Inflammatory macrophage treated with lipopolysaccharide for 1 hour (primary cell): ENCODE measurements at places on chromosomes 7 and 10.

GRCh38 chr7:26213807-26214515 lies 12.4 kb downstream of the CBX3 start:
- DNase-seq, result no peak

DNA sequence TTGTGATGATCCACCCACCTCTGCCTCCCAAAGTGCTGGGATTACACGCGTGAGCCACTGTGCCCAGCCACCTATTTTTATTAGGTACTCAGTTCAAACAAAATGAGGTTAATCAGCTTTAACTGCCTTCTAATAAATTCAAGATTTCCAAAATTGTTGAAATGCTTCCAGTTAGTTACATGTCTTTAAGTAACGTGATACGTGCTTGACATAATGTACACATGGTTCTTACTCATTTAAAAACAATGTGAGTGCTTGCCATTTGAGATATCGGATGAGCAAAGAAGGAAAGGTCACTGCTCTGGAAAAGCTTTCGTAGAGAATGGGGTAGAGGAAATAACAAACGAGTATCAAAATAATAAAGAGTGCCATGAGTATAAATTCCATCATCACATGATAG lies 83.6 kb downstream of the KMT2E start:
- no peak for DNase-seq

GRCh38 chr7:92634924-92635519 lies 44.8 kb upstream of the FAM133B start:
- peak; percentile 87 for DNase-seq

GRCh38 chr10:117094856-117095255 lies 43.2 kb downstream of the VAX1 start:
- DNase-seq, result no peak

DNA sequence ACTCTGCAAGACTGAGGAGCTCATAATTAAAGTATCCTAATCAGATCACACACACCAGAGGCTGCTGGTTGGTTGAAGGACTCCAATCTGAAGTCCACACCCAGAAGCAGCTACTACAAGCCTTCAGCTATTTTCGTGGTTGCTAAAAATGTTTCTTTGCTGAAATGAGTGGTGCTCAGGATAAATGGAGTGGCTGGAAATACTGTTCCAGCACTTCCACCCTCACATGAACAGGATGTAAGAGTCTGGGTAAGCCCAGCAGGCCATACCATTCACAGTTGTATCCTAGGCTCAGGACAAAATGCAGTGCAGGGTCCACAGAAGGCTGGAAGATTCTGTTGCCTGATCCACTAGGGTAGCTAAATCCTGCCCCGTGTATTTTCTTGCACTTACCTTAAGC lies 34.1 kb downstream of the AFAP1L2 start:
- DNase-seq, result no peak

DNA sequence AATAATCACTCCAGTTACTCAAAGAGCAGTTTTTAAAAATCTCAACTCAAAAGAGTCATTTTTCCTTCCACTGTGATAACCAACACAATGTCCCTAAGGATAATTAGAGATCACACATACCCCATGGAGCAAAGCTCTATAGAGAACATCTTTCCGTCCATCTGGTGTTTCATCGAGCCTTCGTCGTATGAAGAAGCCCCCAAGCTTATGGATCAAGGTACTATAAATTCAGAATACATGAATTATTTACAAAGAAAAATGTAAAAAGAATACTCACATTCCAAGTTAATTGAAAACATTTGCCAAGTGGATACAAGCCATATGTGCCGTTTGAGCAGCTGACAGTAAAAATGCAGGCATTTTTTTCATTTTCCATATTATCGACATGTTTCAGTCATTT lies 14.8 kb downstream of the GPAM start:
- DNase-seq, result no peak

GRCh38 chr10:11789306-11789705 lies 33.9 kb upstream of the PROSER2 start:
- DNase-seq, result no peak

DNA sequence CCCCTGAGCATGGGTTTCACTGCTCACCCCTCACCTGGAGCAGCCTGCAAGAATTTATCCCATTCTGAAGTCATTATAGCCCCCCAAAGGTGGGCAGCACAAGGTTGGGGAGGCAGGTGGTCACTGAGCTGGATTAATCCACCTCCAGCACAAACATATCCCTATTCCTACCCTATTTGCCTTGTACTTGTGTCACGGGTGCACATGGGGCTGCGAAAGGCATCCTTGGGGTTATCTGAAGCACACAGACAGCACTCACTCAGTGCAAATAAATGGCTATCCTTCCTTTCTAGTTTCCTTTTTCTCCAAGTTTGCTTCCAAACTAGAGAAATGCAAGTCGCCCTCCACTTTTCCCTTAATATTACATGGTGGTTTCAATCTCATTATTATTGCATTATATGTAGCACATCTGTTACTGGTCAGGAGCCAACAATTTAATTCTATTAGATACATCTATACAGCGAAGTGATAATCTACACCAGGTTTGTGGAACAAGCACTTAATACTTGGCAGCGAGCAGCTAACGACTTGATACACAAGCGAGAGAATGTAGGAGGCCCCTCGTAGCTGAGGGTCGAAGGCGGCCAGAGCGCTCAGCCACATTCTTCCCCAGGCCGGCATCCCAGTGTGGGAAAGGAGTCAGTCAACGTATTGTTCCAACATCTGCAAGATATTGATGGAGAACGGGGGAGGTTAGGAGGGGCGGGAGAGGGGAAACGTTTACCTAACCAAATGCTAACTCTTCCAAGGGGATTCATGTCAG lies 121.3 kb upstream of the HABP2 start:
- no peak for DNase-seq

- DNase-seq, result no peak
These were observed 224.3 kb upstream of the IGFBP3 start for GRCh38 chr7:46145412-46145811.

DNA sequence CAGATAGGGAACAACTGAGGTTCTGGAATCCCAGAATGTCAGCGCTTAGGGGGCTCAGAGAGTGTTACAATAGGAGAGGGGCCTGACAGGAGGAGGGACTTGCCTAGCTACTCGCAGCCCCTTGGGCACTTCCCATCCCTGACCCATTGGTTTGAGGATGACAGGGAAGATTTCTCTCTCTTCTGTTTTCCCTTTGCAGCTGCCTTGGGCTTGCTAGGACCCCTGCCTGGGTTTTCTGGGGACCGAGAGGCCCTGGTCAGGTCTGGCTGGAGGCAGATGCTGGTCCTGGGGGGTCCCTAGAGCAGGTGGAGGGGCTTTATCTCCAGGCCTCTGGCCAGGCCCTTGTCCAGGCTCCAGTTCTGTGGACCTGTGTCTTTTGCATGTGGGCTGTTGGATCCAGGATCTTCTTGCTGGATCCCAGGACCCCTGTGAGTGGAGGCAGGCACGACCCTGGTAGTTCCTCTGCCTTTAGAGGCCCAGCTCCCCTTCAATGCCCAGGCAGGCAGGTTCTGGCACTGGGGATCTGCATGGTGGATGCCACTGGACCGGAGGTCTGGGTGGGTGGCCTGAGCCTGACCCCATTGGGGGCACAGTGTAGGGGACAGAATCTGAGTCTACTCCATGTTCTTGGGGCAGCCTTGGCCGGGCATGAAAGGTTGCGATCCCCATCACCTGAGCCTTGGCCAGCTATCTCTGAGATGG lies 26.9 kb downstream of the RAMP3 start:
- DNase-seq, result no peak

GRCh38 chr10:86071145-86071544 lies 295.4 kb downstream of the GRID1 start:
- DNase-seq, result no peak

GRCh38 chr7:105875505-105875904 lies 894 bp downstream of the ATXN7L1 start:
- DNase-seq, result no peak

DNA sequence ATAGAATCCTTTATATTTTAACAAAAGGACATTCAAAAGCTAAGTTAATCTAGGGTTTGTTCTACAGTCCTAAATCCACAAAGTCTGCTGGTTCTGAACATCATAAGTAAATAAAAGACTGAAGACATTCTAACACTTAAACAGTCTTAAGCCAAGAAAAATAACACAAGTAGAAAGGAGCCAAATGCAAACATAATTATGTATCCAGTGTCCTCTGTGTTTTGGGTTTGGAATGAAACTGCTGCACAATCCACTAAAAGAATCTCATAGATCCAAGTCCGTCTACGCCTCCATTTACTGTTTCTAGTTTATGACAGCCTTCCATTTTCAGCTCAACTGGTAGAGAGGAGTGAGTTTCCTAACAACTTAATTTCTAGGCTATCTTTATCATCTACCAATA lies 623.6 kb upstream of the FZD8 start:
- no peak for DNase-seq

DNA sequence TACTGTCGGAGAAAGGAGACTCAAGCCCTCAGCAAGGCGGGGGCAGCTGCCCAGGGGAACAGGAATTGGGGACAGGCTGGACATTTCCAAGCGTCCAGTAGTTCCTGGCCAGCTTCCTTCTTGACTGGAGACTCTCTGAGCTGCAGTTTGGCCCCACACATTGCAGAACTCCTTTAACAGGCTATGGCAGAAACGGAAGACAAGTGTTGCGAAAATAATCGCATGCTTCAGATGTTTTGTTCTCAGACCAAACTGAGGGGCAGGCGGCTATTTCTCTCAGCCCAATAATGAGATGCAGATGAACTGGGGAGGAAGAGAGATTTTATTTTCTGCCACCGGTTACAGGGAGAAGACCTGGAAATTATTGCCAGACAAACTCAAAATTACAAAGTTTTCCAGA lies 88.0 kb upstream of the PFKP start:
- DNase-seq, result peak; percentile 53

DNA sequence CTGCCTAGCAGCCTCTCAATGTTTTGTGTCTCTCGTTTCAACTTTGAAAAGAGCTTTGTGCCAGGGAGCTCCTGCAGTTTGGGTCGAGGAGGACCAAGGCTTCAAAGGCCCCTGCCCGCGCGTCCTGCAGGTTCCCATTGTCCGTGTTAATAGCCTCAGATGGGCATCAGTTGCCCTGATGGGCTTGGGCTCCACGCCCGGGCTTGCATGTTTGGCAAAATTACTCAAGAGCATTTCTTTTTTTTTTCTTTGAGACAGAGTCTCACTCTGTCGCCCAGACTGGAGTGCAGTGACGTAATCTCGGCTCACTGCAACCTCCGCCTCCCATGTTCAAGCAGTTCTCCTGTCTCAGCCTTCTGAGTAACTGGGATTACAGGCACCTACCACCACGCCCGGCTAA lies 636.6 kb downstream of the SDK1 start:
- DNase-seq, result no peak

- DNase-seq, result no peak
These were observed 107.8 kb downstream of the ADARB2 start for GRCh38 chr10:1629326-1630198.

DNA sequence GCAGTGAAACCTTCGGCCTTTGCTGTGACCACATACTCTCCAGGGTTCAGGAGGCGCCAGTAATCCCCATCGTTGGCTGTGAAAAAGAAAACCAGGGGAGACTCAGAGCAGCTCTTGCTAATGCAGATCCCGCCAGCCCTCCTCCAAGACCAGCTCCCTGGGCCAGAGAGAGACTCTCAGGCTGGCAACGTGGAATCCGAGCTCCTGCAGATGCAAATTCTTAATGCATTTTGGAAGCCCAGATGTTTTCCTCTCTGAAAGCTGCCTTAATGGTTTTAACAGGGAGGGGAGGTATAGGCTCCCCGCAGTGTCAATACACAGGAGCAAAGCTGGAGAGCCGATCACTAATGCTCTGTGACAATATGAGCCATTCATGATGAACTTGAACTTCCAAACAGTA lies 80.8 kb downstream of the GPR26 start:
- no peak for DNase-seq

- DNase-seq, result peak; percentile 32
These were observed 11.2 kb upstream of the SLC35B4 start for GRCh38 chr7:134327896-134328295.

GRCh38 chr7:32069116-32069650 lies 1.0 kb downstream of the PDE1C start:
- DNase-seq, result no peak

GRCh38 chr7:25828468-25828867 lies 323.5 kb upstream of the NFE2L3 start:
- DNase-seq, result no peak

- no peak for DNase-seq
These were observed 37.7 kb downstream of the ATXN7L1 start for GRCh38 chr7:105838627-105839231.

DNA sequence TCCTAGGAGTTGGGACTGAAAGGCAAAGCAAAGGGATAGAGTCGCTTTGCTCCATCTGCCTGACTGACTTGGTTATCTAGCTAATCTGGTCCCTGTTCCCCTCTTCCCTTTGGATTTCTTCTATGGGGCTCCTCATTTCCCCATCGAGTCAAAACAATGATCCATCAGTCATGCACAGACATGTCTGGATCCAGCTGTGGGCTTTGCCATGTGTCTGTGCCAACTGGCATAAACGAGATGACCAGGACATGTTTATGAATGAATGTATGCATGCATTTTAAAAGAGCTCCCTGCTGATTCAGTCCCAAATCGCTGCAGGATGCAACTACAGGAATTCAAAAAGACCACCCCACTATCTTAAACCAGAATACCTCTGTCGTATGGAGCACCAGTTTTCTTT lies 122.0 kb downstream of the ARL4A start:
- DNase-seq, result no peak

DNA sequence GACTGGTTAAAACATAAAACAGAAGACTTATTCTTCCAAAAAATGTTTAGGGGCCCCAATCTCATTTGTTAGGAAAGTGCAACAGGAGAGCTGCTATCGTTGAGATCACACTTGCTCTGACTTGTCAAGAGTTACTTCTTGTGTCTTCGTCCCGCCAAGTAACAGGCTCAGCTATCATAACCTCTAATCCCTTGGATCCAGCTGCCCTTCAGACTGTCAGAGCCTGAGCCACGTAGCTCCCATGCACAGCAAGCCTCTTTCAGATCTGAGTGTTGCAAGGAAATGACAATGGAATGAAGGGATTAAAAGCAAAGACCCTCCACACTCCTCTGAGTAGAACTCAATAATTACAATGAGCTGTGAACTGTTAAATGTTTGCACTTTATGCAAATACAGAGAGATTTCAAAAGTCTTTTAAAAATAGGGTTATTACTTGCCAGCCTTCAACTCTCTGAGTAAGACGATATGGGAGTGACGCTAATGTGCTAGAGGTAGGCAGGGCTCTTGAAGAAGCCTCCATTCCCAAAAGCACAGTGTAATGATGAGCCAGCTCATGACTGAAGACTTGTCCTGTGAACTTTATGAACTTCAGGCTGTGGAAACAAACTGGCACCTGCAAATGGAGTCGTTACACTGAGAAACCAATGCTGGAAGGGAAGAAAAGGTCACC lies 28.4 kb upstream of the CDK13 start:
- DNase-seq, result no peak
